NCI-H1930 (cell line): ENCODE measurements at places on chromosomes 7 and 10.

GRCh38 chr7:98231493-98232262 is 20.4 kb downstream of the TECPR1 start:
- DNase-seq: no peak

- DNase-seq: no peak
Observed at GRCh38 chr10:63462442-63462841, 3.3 kb downstream of the JMJD1C start.

GRCh38 chr10:83023662-83024061 is 1115.6 kb upstream of the GHITM start:
- no peak for DNase-seq

DNA sequence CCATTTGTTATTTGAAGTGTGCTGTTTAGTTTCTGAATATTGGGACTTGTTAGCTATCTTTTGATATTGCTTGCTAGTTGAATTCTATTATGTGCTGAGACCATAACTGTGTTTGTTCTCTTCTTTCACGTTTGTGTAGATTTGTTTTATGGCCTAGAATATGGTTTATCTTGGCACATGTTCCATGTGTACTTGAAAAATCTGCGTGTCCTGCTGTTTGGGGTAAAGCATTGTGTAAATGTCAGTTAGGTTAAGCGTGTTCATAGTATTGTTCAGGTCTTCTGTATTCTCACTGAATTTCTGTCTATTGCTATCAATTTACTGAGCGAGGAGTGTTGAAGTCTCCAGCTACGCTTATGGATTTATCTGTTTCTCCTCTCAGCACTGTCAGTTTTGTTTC is 19.4 kb downstream of the MMP21 start:
- no peak for DNase-seq
